ENCODE measurements at places on chromosomes 7 and 10.

- DNase-seq: no peak
Observed at GRCh38 chr7:132991615-132992587, 90.0 kb downstream of the CHCHD3 start.

DNA sequence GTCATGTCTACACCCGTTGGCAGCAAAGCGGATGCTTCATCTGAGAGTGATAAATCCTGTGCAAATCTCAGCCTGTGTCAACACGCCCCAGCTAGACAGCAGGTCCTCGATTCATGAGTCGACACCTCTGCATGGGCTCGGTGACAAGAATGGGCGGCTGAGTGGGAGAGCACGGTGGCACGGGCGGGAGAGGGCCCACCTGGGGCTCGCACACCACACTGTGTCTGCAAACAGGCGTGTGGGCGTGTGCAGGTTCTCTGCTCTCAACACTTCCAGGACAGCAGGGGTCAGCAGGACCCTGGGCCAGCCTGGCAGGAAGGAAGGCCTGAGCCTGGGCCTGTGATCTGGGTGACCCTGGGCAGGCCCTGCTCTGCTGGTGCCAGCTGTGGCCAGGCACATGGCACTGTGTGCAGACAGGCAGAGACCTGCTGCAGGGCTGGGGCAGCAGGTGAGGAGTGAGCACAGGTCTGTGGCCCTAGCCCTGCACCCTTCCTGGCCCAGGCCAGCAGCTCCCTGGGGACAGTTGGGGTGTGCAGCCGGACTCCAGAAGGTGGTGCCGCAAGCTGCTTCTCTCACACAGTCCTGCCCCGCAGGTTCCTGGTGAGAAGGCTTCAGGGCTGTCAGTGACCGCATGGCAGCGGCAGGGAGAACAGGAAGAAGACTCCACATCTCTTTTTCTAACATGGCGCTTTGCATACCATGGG is 216.4 kb downstream of the ELFN1 start:
- no peak for DNase-seq

GRCh38 chr10:86113501-86113900 is 253.1 kb downstream of the GRID1 start:
- no peak for DNase-seq

GRCh38 chr7:5625938-5626337 is 155.5 kb downstream of the RNF216 start:
- peak; percentile 81 for DNase-seq

DNA sequence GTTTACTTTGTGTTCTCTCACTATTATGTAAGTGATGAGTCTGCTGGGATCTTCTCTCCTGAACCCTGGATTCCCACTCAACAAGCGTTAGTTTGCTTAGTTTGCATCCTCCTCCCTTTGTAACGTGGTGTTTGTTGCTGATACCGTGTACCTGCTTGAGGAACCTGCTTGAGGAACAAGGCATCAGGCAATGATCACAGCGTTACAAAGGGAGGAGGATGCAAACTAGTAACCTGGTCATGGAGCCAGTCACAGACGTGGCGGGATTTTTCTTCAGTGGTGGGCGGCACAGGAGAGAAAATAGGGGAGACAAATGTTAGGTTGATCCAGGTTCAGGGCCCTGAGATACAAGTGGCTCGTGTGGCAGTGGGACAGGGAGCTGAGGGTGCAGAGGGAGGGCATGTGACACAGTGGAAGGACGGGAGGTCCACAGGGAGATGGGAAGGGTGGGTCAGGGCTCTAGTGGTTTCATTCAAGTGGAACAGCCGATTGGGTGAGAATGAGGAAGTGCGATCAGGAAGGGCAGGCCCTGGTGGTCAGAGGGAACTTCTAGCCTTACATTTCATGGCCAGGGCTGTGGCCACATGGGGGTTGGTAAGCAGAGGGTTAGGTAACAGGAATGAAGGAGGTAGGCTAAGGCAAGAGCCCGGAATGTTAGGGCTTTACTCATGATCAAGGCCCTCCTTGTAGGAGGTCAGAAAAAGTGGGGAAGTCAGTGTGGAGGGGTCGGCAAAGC is 38.0 kb downstream of the SNX10 start:
- DNase-seq: no peak
